ENCODE measurements at places on chromosomes 5 and 9. TPM values are rescaled to one million over a fixed set of nuclear protein-coding genes. Genes with fewer than 3 reads are reported as not detected.

- DNase-seq, result no peak
Measured at GRCh38 chr9:130765137-130766020, 69.7 kb upstream of the ABL1 start.

GRCh38 chr5:61290791-61291210 lies 41.3 kb upstream of the ZSWIM6 start:
- no peak for DNase-seq

DNA sequence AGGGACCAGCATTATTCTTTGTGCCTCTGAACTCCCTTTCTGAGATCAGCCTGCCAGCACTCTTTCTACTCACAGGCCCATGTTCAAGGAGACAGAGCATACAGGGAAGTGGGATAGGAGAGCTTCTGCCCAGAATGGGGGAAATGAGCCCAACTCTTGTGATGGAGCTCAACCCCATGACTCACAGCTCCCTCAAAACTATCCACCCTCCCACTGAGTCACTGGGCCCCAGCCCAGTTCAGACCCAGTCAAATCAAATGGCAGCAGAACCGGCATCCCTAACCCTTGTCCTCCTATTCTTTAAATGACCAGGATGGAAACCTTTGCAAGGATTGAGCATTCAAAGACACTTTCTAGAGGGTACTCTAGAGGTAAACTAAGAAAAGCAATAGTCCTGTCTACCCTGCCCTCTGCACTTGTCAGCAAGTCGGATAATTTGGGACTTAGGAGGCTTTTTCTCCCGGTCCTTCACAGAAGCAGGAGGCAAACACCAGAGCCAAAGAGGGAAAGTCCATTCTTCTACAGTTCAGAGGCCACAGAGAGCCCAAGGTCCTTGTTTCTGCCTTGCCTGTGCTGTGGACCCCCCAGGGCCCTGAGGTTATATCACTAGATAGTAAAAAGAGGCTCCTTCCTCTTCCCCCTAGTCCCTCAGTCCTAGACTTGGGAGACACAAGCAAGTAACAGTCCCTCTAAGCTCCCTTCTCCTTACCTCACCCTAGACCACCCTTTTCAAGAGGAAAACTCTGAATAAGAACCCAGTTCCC lies 3.2 kb downstream of the ATOSB start:
- DNase-seq, result no peak

GRCh38 chr5:155303120-155303519 lies 289.6 kb downstream of the KIF4B start:
- DNase-seq, result no peak

- no peak for DNase-seq
Measured at GRCh38 chr5:159215886-159216285, 6.5 kb upstream of the RNF145 start.

SPATA31C1 gene
- not detected for total RNA-seq

DNA sequence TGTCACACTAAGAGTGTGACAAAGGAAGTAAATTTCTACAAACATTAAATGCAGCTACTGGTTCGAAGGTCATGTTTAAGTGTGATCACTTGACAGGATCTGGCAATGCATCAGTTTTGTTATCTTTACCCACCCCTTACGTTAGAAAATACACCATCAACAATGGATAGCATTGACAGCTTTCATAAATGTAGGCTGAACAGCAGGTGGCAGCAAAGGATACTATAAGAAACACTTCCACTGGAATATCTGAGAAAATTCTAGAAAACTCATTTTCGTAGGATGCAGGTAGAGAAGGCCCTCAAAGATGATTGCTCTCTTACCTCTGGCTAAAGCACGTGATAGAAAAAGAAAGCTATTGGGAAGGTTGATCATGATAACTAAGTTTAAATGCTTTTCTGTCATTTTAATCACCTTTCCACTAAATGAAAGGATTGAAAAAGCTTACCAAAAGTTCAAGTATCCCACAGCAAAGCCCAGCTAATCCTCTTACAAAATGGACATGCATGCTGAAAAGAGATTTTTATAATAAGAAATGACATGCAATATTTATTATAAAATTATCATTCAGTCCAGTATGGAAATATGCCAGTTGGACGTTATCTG lies 292.5 kb downstream of the PARP8 start:
- no peak for DNase-seq

DNA sequence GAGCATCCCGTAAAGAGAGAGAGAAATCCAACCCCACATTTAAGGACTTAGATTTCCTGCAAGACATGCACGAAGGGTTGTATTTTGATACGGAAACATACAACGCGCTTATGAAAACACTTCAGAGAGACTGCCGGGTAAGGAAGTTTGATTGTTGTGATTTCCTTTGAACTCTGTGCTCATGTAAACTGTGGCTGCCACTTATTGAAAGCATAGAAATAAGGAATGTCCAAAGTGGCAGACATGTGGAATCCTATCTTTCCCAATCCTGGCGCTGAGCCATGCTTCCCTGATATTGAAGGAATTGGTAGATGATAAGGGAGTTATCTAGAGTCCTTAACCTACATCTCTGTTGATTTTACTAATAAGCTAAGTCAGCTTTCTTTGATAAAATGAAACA lies 119.4 kb downstream of the PRKACG start:
- DNase-seq, result no peak

JMY gene
- total RNA-seq, result 8.5 TPM

SEMA5A gene
- 1.7 TPM for total RNA-seq

GRCh38 chr9:133888809-133889491 lies 103.2 kb downstream of the VAV2 start:
- no peak for DNase-seq

DNA sequence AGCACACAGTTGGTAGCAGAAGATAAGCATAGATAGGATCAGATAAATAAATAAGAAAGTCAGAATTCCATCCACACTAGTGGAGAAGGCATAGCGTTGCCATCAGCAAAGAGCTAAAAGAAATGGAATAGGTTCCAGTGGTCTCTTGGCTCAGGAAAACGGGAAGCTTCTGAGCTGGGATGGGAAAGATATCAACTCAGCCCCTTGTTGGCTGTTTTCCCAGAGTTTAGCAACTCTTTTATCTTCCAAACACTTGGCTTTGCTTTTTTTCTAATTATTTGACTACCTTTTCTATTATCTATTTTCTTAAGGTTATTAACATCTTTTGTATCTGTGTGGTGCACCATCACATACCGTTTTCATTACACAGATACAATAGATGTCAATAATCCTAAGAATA lies 445.7 kb upstream of the TRPC7 start:
- no peak for DNase-seq

- no peak for DNase-seq
Measured at GRCh38 chr9:28888806-28889205, 1315.5 kb upstream of the C9orf72 start.

C8G gene
- 1.5 TPM for total RNA-seq

NR2F1-AS1 gene
- not detected for total RNA-seq

DNA sequence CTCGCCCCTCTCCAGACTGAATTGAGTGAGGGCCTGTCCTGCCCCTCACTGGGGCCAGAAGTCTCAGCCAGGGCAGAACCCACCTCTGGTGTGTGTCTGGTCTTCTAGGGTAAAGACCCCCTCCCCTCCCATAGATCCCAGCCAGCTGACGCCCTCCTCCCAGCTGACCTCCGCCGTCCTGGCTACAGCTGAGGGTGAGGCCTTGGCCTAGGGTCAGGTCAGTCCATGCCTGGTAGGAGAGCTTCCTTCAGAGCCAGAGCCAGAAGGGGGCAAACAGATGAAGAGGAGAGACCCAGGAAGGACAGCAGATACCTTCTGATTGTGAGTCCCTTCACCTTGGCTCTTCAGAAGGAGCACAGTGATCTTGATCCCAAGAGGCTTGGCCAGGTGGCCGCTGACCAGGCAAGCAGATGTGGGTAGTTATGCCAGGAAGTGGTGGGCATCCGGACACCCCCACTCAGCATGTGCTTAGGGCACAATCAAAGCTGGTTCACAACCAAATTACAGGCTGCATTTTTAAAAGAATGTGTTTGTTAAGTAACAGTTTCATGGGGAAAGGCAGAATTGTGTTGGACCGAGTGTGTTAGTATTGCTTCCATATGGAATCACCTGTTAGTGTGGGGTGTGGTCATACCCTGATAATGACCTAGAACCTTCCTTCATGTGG lies 29.9 kb downstream of the JADE2 start:
- DNase-seq, result peak; percentile 25

IL13 gene
- 36.6 TPM for total RNA-seq

GRCh38 chr5:39650008-39650762 lies 225.4 kb upstream of the DAB2 start:
- DNase-seq, result no peak

GRCh38 chr5:68950930-68951329 lies 142.9 kb upstream of the SLC30A5 start:
- DNase-seq, result no peak

DNA sequence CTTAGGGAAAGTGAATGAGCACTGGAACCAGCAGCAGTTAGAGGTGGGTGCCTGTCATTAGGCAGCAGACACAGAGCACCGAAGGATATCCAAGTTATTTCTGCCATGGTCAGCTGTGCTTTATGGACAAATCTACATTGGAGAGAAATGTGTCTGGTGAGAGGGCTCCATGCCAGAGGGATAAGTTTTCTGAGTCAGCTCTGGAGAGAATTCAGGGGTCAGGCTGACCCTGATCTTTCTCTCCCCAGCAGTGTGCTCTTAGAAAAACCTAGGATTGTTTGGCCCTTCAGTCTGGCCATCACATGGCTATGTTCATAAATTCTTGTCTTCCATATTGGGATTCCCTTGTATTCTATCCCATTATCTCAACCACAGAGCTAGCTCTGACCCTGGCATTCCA lies 8.9 kb upstream of the IL17B start:
- no peak for DNase-seq

DNA sequence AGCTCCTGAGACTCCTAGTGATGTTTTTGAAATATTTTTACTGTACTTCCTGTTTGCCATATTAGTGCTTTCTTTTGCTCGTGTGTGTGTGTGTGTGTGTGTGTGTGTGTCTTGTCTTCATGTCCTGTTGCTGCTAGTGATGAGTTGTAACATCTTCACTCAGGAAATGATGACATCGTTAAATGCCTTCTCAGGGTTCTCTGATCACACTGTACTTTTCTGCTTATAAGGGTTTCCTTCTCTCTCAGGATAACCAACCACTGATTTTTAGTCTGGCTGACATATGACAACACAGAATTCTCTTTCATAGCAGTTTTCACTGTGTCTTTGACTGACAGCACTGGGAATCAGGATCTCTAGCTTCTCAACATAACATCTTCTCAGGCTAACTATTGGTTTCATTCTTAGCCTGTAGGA lies 16.1 kb downstream of the SV2C start:
- DNase-seq, result peak; percentile 48

- peak; percentile 84 for DNase-seq
Measured at GRCh38 chr5:144189800-144190429, 19.2 kb downstream of the KCTD16 start.

DNA sequence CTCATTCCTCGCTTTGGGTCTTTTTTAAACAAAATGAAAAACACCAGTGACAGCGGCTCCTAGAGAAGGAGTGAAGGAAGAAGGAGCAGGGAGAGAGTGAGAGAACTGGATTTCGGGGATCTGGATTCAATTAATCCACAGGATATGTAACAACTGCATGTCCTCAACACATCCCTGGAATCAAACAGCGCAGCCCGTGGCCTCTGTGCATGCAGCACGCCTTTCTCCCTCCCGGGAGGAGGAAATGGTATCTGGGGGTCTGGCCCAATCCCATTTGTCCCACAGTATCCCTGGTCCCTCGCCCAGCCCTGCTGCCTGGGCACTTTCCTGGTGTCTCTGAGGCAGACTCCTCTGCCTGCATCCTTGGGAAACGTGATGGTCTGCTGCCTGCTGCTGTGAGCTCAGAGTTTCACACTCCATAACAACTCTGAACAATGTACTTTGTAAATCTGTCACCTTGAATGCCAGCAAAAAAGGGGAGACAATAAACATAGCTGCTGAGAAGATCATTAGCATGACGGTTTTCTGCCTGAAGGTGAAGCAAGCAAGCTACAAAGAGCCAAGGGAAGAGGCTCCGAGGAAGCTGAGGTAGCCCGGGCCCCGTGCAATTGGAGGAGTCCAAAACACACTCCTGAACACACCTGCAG lies 56.1 kb downstream of the PTCH1 start:
- DNase-seq, result no peak

CCDC152 gene
- 3.4 TPM for total RNA-seq

DNA sequence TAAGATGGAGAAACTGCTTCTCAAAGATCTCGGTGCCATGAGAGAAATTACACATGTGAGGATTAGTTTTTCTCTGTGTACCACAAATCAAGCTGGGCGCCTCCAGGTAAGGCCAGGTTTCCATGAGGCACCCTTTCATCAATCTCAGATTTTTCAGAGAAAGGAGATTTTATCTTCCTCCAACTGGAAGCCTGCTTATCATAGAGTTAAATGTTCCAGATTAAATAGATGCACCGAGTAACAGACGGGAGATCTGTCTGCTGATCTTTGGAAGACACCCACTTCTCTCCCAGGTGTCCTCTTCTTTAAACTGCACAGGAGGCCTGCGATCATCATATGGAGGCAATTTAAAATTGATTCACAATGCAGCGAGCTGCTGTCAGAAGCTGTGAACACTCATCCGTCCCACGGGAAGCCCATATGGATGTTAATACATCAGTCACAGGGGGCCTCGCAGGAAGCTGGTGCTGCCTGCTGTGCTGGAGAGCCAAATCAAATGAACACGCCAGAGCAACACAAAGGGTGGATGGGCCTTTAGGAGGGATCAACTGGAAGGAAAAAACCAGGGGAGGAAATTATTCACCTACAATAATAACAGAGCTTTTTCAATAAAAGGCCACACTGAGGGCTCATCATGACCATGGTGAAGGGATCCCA lies 93.3 kb downstream of the TLE1 start:
- no peak for DNase-seq

- DNase-seq, result no peak
Measured at GRCh38 chr5:139140591-139141071, 57.5 kb downstream of the SIL1 start.

GRCh38 chr9:33351547-33351946 lies 50.8 kb downstream of the AQP7 start:
- DNase-seq, result no peak

DNA sequence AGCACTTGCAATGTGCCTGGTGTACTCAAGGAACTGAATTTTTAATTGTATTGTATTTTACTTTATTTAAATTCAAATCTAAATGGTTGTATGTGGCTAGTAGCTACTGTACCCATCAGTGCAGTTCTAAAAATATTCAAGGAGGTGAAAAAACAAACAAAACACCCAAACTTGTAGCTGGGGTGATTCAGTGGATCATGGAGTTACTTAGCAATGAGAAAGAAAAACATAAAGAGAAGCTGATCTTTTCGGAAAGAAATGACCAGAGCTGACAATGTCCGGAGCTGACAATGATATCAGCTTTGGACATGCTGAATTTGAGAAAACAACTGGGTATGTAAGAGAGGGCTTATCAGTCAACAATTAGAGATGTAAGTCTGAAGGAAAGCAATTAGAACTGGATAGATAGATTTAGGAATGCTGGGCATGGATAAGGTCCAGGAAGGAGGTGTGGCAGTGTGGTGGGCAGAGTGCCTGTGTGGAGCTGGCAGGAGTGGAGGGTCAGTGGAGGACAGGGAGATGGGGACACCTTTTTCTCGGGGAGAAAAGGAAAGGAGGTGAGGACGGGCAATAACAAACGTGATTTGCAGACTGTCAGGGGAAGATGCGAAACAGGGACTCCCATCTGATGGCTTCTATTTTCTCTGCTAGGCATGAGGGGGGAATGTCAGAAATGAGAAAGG lies 113.2 kb downstream of the DCP2 start:
- DNase-seq, result no peak

IL17B gene
- total RNA-seq, result not detected
